Activated CD4-positive, alpha-beta T cell treated with anti-CD3 and anti-CD28 coated beads, Interleukin-2, amount 50 U/mL, for 48 hours (primary cell): ENCODE measurements at places on chromosomes 2 and 18.

- no peak for DNase-seq
Measured at GRCh38 chr2:72954376-72955227, 37.3 kb downstream of the EMX1 start.

GRCh38 chr2:237271698-237272652 is 142.0 kb downstream of the COL6A3 start:
- no peak for DNase-seq

DNA sequence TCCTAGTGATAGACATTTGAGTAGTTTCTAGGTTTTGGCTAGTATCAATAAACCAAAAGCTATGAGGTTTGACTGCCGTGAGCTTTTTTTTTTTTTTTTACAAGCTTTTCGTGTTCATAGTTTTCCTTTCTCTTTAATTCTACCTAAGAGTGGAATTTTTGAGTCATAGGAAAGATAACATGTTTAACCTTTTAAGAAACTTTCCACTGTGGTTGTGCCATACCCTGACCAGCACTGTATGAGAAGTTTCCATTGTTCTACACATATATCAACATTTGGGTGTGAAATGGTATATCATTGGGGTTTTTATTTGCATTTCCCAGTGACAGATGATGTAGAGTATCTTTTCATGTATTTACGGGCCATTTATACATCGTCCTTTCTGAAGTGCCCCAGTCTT is 31.7 kb downstream of the UBE2F start:
- no peak for DNase-seq

DNA sequence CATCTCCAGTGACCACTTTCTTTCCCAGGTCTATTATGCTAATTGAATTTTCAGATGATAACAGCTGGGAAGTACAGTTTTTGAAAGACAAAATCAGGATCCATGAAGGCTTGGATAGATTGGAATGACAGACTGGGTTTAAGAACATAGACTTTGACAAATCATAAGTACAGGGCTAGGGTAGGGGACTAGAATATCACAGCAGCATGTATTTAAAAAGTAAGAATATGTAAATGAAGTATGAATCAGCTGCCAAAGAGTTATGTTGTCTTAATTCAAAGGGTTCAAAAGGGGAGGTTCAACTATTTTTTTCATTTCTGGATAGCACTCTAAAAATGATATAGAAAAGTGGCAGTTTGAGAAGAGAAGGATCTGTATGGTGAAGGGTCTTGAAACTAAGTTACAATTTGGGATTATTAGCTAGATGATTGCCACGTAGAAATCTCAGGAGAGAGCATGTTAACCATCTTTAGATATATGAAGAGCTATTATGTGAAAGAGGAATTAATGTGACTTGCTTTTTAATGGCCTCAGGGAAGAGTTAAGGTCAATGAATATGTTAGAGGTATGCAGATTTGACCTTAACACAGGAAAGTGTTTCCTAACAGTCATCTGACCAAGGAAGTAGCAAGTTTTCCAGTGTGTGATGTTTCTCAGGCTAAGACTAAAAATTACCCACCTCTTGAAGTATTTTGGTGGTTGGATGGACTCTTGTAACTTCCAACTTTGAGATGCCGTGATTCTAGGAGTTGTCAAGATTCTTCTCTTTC is 81.7 kb downstream of the TMEM185B start:
- DNase-seq: no peak

DNA sequence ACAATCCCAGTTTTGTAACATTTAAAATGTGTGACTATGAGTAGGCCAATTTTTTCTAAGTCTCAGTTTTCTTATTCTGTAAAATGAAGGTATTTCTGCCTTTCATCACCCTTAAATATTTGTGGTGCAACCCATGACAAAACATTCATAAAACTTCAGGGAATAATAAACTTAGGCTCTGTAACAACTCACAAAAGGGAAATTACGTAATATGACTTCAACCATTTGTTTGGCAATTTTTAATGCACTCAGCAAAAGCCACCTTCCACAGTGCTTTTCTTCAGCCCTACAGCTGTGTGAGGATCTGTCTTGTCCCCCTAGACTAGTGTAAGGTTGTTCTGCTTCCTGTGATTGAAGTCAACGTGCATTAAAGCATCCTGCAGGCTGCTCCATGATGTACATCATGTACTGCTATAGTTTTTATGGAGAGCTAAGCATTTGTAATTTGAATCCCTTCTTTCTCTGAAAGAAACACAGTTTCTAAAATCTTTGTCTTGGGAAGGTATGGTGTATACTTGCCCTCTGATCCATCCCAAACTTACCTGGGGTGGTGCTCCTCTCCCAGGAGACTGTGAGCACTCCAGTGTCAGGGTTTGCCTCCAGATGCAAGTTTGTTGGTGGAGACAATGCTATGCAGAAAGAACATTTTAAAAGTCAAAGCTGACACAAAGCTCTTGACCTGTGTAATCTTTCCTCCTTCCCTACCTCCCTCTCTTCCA is 39.1 kb downstream of the FN1 start:
- DNase-seq: no peak

DNA sequence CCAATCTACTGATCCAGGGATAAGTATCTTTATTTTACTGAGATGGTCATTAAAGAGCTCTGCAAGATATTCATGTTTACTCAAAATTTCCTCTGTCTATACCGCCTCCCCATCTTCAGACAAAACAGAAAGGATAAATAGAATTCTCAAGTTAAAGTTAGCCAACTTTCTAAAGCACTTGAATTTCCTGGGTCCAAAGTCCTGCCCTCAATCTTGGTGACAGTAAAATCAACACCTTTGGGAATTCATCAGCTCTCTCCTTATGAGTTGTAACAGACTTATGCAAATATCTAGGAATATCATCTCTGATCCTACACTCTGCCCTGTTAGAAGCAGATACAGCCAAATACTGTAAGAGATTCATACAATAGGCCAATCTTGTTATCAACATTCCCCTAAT is 122.5 kb upstream of the HAAO start:
- no peak for DNase-seq

DNA sequence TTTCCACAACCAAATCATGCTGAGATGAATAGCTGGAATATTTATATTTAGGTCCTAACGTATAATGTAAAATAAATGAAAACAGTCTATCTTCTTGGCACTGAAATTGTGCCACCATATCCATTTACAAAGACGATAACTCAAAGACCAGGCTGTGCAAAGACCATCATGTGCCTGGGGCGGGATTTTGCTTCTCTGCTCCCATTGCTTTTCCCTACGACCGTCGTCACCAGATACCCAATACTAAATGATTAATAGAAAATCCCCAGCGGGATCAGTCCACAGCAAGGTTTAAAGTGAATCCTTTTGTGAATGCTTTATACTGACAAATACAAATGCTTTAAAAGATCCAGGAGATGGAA is 194.3 kb upstream of the ARL4C start:
- DNase-seq: no peak

- DNase-seq: peak; percentile 27
Measured at GRCh38 chr2:172234716-172235691, 132.3 kb upstream of the DLX2 start.

GRCh38 chr18:9827793-9828505 is 57.8 kb upstream of the TXNDC2 start:
- peak; percentile 7 for DNase-seq

- peak; percentile 53 for DNase-seq
Measured at GRCh38 chr2:113178891-113179290, 5.1 kb downstream of the PSD4 start.

DNA sequence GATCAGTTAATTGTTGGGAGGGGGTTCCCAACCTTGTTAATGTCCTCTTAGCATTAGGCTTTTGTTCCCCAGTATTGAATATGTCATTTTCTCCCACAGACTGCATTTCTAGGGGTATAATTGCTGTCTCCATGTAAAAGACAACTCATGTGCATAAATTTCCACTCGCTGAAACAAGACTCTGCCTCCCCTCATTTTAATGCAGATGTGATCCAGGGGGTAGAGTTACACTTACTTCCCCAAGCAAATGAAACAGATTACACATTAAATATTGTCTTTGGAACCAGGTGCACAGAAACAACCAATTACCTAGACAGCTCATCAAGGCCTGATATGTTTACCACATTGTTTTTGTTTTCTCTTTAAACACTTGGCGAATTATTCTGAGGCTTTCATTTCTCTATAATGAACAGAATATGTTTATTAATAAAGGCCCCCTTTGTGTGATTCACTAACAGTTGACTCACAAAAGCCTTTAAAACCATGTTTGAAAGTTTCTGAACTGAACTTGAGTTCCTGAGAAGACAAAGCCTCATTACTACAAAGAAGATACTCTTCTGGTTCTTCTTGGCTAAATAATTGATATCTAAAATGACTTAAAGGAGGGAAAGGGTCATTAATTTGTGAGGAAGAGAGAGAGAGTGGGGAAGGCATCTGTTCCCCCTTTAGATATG is 15.0 kb upstream of the ACVR1 start:
- DNase-seq: no peak

DNA sequence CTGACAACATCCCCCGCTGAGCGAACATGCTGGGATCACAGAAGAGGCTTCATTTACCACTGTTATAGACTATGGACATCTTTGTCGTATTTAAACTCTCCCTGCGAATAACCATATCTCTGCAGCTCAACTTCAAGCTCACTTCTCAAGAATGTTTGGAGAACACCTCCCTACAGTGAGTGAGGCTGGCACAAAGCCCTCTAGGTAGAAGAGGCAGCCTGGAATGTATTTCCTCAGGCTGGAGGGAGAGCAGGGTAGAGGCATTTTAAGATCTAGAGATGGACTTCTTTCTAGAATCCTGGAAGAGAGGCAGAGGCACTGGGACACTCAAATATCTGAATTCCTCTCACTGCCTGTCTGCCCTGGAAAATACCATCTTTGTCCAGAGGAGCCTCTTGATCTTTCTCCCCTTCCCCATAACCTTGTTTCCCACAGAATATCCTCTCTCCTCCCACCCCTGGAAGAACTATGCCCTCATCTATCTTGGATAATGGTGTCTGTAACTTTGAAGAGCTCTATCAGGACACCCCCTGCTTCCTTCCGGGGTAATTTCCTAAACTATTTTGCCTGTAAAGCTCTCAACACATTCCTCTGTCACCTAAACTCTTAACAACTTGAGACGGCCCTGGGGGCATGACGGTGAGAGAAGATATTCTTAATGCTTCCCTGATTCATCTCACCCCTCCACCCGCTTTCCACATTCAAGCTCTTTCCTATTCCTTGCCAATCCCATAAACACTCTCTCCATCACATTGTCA is 2.4 kb upstream of the ANTXR1 start:
- DNase-seq: no peak

DNA sequence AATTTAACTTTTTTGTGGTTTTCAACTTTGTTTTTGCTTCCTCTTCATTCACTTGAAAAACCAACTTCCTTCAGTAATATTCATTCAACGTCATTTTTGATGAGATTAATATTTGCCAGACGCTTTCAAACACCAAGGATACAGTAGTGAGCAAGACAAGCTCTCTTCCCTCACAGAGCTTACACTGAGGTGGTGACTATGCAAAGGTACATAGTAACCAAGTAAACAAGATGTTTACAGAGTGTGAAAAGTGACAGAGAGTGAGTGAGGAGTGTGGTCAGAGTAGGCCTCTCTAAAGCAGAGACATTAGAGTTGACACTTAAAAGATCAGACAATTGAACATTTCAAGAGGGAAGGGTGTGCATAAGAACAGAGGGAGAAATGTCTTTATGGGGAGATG is 155.5 kb downstream of the TMEM247 start:
- DNase-seq: no peak
